Tibial nerve (tissue), 4 donors: ENCODE measurements at places on chromosomes 1 and 21. TPM values are rescaled to one million over a fixed set of nuclear protein-coding genes. Genes with fewer than 3 reads are reported as not detected.

GRCh38 chr1:219177363-219177762 is 3.7 kb downstream of the LYPLAL1 start:
- no peak overlapping the region for H3K27ac ChIP-seq
- H3K27me3 ChIP-seq = no peaks in the 10 kb centered on the region
- no peaks in the 10 kb centered on the region for H3K4me1 ChIP-seq
- no peak for DNase-seq

DNA sequence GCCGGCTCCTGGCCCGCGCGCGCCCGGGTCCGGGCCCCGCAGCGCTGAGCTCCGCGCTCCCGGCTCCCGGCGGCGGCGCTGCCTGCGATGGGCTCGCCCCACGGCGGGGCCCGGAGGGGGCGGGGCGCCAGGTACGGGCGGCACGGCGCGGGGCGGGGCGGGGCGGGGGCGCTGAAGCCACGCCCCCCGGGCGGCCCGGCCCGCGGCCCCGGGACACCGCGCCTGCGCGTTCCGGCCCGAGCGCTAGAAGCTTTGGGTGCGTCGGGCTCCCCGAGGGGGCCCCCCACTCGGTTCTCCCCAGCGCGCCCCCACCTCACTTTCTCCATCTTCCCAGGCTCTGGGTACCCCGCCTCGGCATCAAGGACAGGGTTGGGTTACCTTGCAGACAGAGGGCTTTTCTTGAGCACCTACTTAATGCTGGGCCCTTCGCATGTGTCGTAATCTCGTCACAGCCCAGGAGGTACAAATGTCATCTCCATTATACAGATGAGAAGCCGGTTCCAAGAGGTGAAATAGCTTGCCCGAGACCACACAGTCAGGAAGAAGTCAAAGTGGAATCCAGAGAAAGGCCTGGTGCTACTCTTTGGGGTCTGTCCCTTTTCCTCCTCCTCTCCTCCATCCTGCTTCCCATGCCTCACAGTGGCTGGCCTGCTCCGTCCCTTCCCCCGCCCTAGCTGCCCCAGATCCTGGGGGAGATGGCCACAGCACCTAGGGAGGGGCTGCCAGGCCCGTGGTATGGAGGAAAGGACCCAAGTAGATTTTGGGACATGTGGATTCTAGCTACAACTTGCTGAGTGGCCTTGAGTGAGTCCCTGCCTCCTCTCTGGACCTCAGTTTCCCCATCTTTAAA is 46.5 kb downstream of the RAP1GAP start:
- H3K4me3 ChIP-seq = no peak overlapping the region
- no peaks in the 10 kb centered on the region for H3K36me3 ChIP-seq
- no peak for DNase-seq
- no peak overlapping the region for H3K27ac ChIP-seq
- H3K4me1 ChIP-seq = no peaks in the 10 kb centered on the region
- no peaks in the 10 kb centered on the region for H3K27me3 ChIP-seq

DNA sequence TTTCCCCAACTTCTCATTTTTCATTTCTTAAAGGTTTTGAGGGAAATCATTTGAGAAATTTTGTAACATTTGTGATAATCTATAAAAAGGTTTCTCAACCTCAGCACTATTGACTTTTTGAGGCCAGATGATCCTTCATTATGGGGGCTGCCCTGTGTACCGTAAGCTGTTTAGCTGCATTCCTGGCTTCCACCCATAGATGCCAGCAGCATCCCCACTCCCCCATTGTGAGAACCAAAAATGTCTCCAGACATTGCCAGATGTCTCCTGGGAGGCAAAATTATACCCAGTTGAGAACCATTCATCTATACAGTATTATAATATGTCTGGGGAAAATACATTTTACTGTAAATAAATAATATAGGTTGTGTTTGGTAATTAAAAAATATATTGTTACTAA is 146.0 kb downstream of the PBX1 start:
- H3K27ac ChIP-seq = no peak overlapping the region
- H3K4me3 ChIP-seq = no peak overlapping the region
- peaks cover 6% of the 10 kb centered on the region for H3K4me1 ChIP-seq
- H3K27me3 ChIP-seq = no peaks in the 10 kb centered on the region
- no peaks in the 10 kb centered on the region for H3K36me3 ChIP-seq
- DNase-seq = no peak

GRCh38 chr1:35660581-35661473 is 19.5 kb upstream of the PSMB2 start:
- H3K4me1 ChIP-seq = no peaks in the 10 kb centered on the region
- H3K36me3 ChIP-seq = no peaks in the 10 kb centered on the region
- H3K4me3 ChIP-seq = no peak overlapping the region
- H3K27ac ChIP-seq = no peak overlapping the region

Gene PTAFR
- 3.5 TPM for total RNA-seq
